Left renal pelvis (tissue), 4 donors: ENCODE measurements at places on chromosomes 6 and 20. TPM values are rescaled to one million over a fixed set of nuclear protein-coding genes. Genes with fewer than 3 reads are reported as not detected.

GRCh38 chr6:97294451-97294850, 11.4 kb upstream of the MMS22L start:
- DNase-seq: no peak

DNA sequence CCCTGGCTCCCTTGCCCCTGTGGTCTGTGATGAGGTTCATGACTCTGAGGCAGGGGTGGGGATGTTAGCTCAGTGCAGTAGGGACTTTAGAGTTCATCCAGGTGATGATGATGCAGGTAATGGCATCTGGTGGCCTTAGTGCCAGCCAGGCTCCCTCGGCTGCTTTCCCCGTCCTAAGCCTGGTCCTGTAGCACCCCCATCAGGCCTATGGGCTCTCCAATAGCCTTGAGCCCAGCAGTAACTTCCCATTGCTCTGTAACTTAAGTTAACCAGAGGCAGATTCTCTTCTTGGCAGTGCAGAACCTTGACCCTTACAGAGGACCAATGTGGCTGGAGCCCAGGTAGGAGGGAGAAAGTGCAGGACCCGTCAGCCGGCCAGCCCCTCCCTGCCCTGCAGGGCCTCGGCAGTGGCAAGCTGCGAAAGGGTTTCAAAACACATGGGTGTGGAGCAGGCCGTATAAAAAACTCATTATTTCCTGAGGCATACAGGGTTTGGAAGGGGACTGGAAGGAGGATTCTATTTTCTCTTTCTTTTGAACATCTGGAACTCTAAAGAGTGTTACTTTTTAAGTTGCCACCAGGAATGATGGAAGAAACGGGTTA, 406.9 kb downstream of the CDH26 start:
- no peak for DNase-seq

GRCh38 chr20:19497064-19497463, 261.0 kb upstream of the RIN2 start:
- no peak for DNase-seq

GRCh38 chr6:87968435-87969278, 79.0 kb upstream of the SPACA1 start:
- DNase-seq: no peak

- no peak for DNase-seq
Measured at GRCh38 chr6:157427969-157428368, 47.0 kb downstream of the ZDHHC14 start.

GRCh38 chr6:159665868-159666635, 27.0 kb downstream of the SOD2 start:
- no peak for DNase-seq

DNA sequence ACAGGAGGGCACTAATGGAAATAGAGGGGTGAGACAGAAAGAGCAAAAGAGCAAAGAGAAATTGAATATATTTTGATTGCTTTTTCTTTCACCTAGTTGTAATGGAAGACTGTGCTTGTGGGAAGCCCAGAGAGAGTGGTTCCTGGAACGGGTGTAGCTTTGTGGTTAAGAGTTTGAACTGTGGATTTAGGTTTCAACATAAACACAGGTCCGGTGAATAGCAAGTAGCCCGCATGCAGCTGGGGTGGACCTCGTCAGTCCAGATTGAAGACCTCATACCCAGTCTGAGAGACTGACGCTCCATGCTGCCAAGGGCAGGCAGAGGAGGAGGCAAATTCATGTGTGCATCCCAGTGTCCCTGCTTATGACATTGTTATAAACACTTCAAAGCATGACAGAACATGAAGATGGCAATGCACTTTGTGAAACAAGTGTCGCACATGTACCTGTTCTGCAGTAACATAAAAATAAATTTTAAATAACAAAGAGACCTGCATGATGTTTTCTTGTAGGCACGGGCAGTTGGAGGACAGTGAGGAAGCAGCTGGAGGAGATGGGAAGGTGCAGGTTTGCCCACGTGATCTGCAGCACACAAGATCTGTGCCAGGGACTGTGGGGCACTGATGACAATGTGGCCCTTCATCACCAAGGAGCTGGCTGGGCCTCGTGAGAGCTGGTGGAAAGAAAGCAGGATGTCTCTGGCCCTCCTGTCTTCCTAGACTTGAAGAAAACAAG, 220.5 kb upstream of the SSTR4 start:
- DNase-seq: no peak

- DNase-seq: no peak
Measured at GRCh38 chr6:109653264-109653663, 37.7 kb downstream of the AK9 start.

DNA sequence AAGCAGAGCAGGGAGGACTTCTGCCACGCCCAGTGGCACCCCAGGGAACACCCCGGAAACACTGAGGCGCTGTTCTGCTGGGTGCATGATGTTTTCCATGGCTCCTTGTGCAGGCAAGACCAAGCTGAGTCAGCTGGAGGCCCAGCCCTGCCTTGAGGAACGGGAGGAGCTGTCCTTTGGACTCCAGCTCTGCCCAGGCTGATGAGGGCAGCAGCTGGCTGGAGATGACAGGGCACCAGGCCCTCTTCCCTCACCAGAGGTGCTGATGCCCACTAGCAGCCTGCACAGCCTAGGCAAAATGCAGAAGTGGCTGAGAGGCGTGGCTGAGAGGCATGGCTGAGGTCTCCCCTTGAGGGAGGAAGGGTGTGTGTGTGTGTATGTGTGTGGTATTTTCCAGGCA, 2.4 kb downstream of the C6orf132 start:
- DNase-seq: no peak

GRCh38 chr20:59976156-59976782, 18.0 kb downstream of the CDH26 start:
- DNase-seq: no peak

GRCh38 chr6:105495515-105495914, 92.6 kb upstream of the PREP start:
- no peak for DNase-seq

- DNase-seq: no peak
Measured at GRCh38 chr20:19691125-19691524, 66.9 kb upstream of the RIN2 start.

- DNase-seq: no peak
Measured at GRCh38 chr6:5499644-5500306, 238.5 kb downstream of the FARS2 start.

- DNase-seq: no peak
Measured at GRCh38 chr6:6091608-6092002, 84.9 kb upstream of the NRN1 start.

DNA sequence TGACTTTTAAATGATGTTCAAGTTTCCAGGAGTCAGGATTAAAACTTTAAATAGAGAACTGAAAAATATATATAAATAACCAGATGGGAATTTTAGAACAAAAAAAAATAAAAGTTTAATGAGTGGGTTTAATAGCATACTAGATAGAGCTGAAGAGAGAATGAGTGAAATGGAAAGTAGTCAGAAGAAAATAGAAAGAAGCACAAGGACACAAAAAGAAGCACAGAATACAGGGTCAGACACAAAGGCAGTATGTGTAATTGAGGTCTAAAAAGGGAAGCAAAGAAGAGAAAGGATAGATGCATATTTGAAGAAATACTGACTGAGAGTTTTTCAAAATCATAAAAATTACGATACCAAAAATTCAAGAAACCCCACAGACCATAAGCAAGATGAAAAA, 159.8 kb upstream of the FERMT1 start:
- DNase-seq: no peak

DNA sequence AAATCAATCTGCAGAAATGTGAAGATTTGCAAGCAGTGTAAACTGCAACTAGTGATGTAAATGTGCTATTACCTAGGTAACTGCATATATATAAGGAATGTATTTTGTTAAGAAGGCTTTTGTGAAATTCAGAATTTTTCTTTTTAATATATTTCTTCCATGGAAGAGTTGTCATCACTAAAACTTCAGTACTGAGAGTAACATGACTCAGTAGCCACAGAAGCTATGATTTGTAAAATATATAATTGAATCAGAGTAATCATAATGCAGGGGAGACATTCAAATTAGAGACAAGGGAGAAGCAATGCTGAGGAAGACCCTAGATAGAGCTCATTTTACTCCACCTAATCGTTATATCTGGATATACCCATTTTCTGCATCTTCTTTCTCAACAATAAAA, 141.7 kb downstream of the ADGRG6 start:
- DNase-seq: no peak

- DNase-seq: no peak
Measured at GRCh38 chr6:129733290-129733689, 23.3 kb upstream of the ARHGAP18 start.

Gene EPPIN
- 0.50 TPM for polyA plus RNA-seq

Gene SPTLC3
- polyA plus RNA-seq: 21.5 TPM

Gene EYA4
- polyA plus RNA-seq: 11.3 TPM

Gene KCNK16
- polyA plus RNA-seq: not detected

Gene MRPL14
- 44.0 TPM for polyA plus RNA-seq

Gene LPIN3
- 9.1 TPM for polyA plus RNA-seq

Gene RPL10A
- 1,828 TPM for polyA plus RNA-seq

Gene IPCEF1
- 3.1 TPM for polyA plus RNA-seq
